RWPE1 (cell line): ENCODE measurements at places on chromosomes 11 and 22.

DNA sequence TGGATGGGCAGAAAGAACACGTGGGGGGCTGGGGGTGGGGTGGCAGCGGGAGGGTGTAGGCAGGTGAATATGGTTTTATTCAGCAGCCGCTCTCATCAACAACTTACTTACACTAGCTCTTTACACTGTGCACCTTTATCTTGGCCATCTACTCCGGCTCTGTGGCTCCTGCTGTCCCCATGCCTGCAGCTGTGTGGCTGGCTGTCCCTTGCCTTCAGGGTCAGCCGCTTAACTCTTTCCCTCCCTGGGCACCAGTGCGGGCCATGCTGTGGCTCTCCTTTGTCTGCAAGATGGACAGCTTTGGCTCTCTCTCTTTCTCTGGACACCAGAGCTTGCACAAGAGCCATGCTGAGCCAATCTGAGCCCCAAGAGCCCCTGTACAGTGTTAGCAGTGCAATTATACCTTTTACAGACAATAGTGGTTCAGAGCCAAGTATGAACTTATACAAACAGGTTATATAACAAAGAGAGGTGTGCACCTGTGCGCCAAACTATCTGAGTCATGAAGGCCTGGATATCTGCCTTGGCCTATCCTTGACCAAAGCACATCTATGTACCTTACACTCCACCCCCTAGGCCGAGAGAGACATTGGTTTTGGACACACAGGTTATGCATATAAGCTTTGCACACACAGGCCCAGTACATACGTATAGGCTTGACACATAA lies 94.3 kb upstream of the CTSC start:
- no peak for DNase-seq

GRCh38 chr11:92752122-92752521 lies 217.3 kb upstream of the MTNR1B start:
- DNase-seq: no peak

DNA sequence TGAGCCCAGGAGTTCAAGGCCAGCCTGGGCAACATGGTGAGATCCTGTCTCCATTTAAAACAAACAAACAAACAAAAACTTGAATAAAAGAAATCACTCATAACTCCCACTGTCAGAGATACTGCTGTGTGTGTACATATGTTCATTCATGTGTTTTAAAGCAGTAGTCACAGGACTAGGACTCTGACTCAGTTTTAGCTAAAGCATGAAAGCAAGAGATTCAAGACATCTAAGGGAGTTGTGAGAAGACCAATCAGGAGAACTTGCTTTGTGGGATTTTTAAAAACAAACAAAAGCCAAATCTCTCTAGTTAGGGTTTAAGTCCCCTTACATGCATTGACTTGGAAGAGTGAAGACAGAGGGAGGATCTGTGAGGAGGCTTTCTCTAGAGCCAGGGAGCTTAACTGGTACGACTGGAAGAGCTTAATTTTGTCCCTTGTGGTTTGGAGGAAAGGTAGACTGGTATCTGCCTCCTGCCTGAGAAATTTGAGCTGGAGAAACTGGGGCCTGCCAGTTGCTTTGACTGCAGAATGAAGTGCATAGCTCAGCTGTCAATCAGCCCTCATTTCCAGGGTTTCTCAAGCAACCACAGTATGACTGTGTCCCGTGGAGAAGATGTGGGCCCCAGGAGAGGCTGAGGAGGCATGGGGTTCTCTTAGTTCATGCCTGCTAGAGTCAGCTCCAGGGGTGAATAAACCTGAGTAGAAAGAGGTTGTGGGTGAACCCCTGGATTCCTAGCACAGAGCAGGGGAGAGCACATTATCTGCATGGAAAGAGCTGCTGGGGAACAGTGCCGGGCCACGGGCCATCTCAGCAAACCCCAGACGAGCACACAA lies 30.6 kb downstream of the EXPH5 start:
- DNase-seq: no peak

GRCh38 chr11:100629671-100630070 lies 57.4 kb upstream of the ARHGAP42 start:
- no peak for DNase-seq

DNA sequence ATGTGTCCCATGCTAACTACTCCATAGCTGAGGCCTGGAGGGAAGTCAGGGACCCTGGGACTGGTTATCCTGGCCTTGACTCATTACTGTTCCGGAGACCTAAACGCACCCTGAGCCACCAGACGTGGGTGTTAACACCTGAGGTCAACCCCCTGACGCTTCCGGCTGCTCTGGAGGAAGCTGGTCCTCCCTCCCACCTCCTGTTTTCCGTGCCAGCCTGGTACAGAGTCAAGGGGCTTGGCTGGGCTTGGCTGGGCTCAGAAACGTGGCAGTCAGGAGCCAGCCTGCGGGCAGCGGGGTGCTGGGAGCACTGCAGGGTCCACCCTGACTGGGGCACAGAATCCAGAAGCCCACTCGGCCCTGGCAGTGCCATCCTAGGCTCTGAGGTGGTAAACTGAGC lies 2.6 kb downstream of the TMPRSS4 start:
- DNase-seq: no peak

- no peak for DNase-seq
These were observed 157.8 kb downstream of the EFCAB6 start for GRCh38 chr22:43654271-43654670.

GRCh38 chr11:33617672-33618350 lies 82.8 kb downstream of the C11orf91 start:
- DNase-seq: no peak

DNA sequence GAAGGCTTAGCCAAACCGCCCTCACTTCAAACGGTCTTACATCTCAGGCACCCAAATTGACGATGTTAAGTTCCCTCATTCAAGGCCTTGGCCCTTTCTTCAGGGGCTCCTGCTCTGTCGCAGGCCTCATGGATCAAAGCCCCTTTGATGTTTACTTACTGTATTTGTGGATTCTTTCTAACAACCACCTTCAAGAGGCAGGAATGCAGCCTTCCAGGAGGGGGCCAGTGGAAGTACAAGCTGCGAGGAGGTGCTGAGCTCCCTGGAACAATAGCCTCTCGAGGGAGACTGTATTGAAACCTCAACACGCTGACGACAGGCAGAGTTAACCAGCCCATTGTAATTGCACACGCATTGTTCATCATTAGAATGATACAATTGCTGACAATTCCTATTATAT lies 209.1 kb downstream of the ST3GAL4 start:
- no peak for DNase-seq

- DNase-seq: no peak
These were observed 23.3 kb upstream of the POU2AF1 start for GRCh38 chr11:111402411-111402810.

DNA sequence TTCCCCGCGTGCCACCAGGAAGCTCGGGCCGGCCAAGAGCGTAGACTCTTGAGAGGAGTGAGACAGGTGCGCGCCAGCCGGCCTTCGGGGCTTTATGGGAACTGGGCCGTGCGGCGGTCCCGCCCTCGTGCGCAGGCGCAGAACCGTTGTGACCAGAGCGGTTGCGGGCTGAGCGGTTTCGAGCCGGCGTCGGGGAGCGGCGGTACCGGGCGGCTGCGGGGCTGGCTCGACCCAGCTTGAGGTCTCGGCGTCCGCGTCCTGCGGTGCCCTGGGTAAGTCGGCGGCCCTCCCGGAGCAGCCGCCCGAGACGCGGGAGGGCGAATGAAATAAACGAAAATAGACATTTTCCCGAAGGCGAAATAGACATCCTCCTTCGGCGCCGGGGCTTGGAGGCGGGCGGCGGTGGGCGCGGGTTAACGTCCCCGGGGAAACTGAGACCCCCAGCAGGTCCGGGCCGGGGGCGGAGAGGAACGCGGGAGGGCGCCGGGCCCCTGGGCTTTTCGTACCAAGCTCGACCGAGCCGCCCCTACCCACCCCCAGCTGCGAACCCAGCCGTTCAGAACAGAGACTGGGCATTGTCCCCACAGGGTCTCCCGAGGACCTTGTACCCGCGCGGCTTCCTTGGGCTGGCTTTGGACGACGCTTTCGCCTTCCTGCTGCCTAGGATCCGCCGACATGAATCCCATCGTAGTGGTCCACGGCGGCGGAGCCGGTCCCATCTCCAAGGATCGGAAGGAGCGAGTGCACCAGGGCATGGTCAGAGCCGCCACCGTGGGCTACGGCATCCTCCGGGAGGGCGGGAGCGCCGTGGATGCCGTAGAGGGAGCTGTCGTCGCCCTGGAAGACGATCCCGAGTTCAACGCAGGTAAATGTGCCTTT lies at the start of gene ASRGL1:
Gene ASRGL1 (plus strand): TSS at position 146 of the 879 bp plus-strand sequence. CDS start 530 bp downstream, at position 676.
- DNase-seq: peak; percentile 67

- DNase-seq: no peak
These were observed 27.0 kb upstream of the TSPAN18 start for GRCh38 chr11:44699497-44700408.

DNA sequence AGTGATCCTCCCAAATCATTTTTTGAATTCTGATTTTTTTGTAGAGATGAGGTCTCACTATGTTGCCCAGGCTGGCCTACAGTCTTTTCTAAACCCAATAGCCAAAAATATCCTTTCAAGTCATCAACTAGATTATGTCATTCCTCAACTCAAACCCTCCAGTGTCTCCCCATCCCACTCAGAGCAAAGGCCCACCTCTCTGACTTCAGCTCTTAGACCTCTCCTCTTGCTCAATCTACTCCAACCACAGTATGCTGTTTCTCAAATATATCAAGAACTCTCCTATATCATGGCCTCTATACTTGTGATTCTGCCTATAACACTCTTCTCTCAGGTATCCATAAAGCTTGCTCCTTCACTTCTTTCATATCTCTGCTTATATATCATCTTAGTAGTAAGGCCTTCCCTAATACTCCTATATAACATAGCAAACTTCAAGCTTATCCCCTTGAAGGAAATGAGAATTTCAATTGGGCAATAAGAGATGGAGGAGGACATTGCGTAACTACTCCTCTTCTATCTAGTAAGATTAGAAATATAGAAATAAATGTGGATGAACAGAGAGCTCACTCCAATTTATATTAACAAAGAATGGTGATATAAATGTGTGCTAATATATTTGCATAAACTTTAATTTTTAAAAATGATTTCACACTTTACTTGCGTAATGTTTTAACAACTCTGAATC lies 24.5 kb downstream of the DLG2 start:
- DNase-seq: no peak

GRCh38 chr11:113721462-113722066 lies 15.5 kb upstream of the TMPRSS5 start:
- DNase-seq: no peak

- no peak for DNase-seq
These were observed 4.1 kb upstream of the GAS2L1 start for GRCh38 chr22:29302402-29302680.

- DNase-seq: no peak
These were observed 11.1 kb downstream of the APOL5 start for GRCh38 chr22:35728639-35729308.

- peak; percentile 42 for DNase-seq
These were observed 24.0 kb upstream of the ROBO3 start for GRCh38 chr11:124841201-124841600.

DNA sequence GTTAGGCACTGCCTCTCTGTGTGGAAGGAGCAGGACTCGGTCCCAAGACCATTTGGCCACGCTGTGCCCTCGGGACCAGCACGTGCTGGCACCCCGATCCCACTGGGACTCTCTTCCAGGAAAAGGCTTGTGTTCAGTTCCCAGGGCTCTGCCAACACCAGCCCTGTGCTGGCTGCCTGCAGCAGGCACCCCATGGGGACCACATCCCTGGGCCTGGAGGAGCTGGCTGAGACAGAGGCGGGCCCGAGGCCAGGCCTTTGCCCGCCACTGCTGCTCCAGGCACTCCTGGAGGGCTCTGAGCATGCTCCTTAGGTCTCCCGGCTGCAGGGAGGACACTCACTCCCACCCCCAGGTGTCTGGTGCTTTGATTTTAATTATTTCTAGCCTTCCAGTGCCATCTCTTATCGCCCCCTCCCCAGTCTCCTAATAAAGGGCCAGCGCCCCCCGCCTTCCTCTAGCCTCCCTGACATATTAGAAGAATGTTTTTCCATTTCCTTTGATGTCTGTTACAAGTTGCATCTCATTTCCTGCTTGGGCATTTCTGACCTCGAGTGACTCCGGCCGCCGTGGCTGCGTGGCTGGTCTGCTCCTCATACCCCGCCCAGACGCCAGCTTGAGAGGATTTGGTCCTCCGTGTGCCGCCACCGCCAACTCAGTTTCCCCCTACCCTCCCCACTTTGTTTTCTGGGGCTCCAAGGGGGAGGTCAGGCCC lies 14.4 kb downstream of the CDKN1C start:
- DNase-seq: no peak

- DNase-seq: no peak
These were observed 741 bp upstream of the CNTF start for GRCh38 chr11:58621586-58622262.

GRCh38 chr11:64359712-64360445 lies 917 bp downstream of the RPS6KA4 start:
- no peak for DNase-seq

- no peak for DNase-seq
These were observed 4.1 kb downstream of the KCNE3 start for GRCh38 chr11:74463216-74463615.

DNA sequence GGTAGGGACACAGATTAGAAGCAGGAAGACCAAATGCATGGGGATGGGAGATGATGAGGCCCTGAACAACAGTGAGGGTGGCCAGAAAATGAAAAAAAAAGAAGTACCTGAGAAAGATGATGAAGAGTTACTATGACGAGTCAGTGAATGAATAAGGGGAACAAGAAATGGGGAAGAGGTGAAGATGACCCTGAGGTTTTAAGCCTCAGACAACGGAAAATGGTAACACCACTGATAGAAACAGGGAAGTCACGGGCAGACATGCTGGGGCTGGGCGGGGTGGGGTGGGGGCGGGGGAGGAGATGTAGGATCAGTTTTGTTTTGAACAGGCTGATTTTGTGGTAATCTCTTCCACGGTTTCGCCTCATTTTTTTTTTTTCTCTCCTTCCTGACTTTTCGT lies 205.1 kb upstream of the CADM1 start:
- DNase-seq: no peak

- no peak for DNase-seq
These were observed 5.8 kb downstream of the TSPAN4 start for GRCh38 chr11:848380-848931.

DNA sequence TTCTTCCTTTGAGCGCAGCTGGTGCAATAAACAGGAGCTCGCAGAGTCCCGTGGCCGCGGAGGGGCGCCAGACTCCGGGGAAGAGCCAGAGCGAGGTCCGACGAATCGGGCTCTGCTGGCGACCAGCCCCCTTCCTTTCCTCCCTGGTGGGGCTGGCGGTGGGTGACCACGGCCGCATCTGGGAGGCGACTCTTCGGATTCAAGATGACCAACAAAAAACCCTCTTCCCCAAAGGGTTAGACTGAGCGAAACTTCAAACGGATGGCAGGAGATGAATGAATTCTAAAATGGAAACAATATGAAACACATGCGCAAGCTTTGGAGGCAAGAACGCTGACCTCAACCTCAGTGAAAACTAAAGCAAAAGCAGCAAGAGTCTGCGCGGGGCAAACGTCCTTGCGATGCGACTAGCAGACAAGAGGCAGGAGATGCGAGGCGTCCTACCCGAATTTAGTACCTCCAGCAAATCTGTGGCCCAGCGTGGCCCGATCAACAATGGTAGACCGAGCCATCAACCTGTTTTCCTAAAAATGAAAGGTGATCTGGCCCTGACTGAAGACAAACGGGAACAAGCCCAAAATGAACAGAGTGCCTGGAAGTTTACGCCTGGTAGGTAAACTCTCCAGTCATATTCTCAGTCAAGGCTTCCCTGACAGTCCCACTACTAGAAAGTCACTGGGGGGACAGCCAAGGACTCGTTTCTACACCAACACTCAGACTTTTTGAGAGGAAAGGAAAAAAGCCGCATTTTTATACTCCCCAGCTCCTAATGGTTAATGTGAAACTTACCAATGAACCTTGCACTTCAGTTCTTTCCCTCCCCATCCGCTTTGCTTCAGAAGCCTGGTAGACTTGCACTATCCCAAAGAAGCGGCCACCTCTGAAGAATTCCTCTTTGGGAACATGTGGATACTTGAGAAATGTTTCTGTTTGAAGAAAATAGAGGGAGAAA lies 11.6 kb downstream of the MMP3 start:
- DNase-seq: no peak

- no peak for DNase-seq
These were observed 85.4 kb downstream of the MICAL2 start for GRCh38 chr11:12195768-12196167.
